Left renal pelvis (tissue), 4 donors: ENCODE measurements at places on chromosomes 5 and 9.

GRCh38 chr9:95649801-95650213, 133.0 kb upstream of the PTCH1 start:
- DNase-seq = no peak

DNA sequence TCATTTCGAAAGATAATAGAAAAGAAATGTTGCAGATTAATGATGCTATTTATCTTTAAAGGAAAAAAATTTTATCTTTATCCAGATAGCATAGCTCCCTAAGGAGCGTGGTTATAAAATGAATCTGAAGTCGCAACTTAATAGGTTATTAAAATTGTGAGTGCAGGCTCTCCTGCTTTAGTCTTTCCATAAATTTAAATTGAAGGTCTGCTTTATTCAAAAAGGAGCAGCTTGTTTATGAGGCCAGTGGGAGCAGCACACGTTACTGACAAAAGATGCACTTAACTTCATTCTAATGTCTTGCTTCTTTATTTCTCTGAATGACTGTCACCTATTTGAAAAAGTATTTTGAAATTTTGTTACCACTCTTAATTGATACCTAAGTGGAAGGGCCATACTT, 95.0 kb downstream of the ZCCHC7 start:
- no peak for DNase-seq

DNA sequence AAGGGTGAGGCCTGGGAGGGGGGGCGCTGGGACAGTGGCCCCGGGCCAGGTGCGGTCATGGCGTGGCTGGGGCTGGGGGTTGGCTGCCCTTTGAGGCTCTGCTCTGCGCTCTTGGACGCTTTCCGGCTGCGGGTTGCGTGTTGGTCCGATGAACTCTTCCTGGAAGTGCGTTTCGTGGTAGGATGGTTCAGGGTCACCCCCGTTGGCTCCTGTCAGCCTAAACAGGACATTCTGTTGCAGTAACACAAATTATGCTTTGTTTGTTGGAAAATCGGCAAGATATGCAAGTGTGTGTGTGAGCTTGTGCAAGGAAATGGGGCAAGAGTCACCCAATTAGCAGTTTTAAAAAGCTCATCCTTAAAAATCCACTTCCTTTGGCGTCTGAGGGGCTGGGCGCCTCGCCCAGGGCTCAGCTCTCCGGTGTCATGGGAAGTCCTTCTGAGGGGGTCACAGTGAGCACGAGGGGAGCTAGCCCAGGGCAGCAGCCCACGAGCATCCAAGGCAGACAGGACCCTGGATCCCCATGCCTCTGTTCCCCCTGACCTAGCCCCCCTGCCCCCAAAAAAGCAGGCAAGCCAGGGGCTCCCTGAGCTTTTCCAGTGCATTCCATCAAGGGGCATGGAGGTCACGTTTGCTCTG, 22.2 kb upstream of the RNU6ATAC start:
- DNase-seq = no peak

GRCh38 chr9:87119328-87119881, 172.1 kb upstream of the GAS1 start:
- DNase-seq = no peak

- DNase-seq = no peak
Measured at GRCh38 chr9:14207352-14207995, 106.5 kb downstream of the NFIB start.

DNA sequence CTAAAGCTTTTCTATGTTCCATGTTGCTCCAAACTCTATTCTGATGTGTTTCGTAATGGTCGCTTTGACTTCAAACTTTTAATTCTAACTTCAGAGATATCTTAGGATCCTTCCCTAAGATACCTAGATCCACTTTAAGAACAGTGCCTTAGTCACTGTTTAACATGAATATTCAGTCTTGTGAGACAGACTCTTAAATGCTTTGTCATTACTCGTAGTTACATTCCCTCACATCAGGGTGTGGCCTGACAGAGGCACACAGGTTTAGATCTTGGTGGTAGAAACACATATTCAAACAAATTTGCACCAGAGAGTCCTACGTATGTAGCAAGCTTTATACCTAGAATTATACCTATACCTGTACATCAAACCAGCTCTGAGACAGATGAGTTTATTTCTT, 687.0 kb upstream of the C9orf72 start:
- DNase-seq = no peak

GRCh38 chr9:124659099-124659659, 111.9 kb downstream of the NR6A1 start:
- DNase-seq = peak; percentile 75

GRCh38 chr5:8114597-8115266, 245.8 kb downstream of the MTRR start:
- no peak for DNase-seq

DNA sequence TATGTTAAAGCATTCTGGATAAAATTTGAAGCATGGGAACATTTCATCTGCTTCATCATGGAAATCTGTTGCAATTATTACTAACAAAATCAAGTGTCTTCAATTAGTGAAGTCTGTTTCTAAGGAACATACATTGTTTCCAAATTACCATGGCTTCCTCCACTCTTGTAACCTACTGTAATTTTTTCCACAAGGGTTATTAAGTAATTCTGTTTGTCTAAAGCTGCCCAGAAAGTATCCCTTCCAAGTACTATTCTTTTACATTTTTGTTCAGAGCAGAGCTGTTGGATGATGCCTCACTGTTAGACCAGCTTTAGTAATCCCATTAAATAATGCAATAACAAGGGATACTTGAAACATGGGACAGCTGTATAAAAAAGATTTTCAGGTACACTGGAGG, 483.5 kb upstream of the CD180 start:
- no peak for DNase-seq

GRCh38 chr9:126516936-126517832, 96.5 kb upstream of the LMX1B start:
- DNase-seq = no peak

DNA sequence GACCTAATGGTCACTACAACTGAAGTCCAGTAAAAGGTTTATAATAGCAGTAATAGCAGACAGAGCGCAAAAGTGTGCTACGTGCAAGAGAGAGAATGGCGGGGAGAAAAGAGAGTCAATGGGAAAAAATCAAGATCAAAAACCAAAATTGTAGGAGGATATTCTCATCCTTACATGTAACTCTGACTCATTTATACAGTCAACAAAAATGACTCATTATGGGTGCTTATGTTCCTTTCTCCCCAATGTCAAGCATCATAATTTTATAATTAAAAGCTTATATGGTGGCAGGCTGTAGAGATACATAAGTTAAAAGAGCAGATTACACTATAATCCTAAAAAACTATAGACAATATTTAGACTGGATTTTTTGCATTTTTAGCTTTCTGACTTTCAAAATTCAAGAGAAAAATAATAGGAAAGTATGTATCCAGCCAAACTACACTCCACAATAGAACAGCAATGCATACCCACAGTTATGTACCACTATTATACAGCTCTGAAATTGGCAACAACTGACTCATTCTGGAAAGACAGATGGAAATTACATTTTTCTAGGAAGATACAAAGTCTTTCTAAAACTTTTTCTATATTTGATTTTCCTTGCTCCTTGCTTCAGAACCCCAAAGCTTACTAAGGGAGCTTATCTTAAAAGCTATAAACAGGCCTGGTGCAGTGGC, 78.4 kb downstream of the PLPP1 start:
- no peak for DNase-seq

DNA sequence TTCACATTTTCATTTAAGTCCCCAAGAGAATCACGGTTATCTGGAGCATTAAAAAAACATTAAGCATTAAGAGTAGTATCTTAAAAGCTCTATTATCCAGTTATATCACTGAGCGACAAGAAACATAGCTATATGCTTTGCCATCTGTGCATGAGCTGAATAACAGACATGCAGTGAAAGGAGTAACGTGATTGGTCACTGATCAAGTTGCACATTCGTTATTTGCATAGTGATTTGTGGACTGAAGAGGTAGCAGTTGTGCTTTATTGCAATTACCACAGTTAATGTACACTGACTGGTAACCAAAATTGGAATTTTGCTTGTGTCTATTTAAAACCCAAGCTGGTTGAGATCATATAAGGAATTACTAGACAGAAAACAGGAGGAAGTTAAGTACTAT, 107.4 kb downstream of the MCTP1 start:
- DNase-seq = no peak

GRCh38 chr5:33229216-33229615, 211.5 kb upstream of the TARS1 start:
- DNase-seq = no peak

GRCh38 chr5:105392122-105392709, 1829.6 kb upstream of the NUDT12 start:
- no peak for DNase-seq

- DNase-seq = no peak
Measured at GRCh38 chr9:82423700-82424099, 435.1 kb downstream of the SPATA31D1 start.

GRCh38 chr5:141743866-141744272, 61.8 kb upstream of the ARAP3 start:
- DNase-seq = no peak

DNA sequence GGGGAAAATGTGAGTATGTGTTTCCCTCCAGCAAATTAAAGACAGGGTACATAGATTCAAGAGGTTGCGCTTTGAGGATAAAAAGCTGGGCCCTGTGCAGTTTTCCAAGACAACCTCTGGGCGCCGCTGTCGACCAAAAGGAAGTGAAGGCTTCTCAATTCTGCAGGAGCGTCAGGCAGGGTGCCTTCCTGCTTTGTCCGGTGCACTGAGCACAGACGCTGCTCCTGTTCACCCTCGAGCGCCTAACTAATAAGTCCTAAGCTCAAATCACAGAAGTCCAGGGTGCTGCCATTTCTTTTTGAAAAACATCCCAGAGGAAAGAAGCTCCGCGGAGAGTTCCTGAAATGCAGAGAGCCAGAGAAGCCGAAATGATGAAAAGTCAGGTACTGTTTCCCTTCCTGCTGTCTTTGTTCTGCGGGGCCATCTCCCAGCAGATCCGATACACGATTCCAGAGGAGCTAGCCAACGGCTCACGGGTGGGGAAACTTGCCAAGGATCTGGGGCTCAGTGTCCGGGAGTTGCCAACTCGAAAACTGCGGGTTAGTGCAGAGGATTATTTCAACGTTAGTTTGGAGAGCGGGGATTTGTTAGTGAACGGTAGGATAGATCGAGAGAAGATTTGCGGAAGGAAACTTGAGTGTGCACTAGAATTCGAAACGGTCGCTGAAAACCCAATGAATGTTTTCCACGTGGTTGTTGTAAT, at the start of gene PCDHGB1:
Gene PCDHGB1 (plus strand): TSS at position 183 of the 703 bp plus-strand sequence. CDS start 162 bp downstream, at position 345.
- DNase-seq = no peak

DNA sequence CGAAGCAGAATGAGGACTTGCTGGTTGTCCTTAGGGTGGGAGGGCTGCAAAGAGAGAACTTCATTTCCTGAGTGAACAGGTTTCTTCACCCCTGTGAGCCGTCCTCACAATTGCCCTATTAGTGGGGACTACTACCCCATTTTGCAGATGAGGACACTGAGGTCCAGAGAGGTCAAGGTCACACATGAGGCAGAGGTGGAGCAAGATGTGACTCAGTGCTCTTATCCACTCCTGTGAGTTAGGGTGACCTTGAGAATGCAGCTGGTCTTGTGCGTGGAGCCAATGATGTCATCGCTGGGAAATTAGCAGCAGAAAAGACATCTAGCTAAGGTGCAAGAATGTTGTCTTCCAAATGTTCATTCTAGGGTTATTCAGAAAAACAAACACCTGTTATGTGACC, 26.9 kb downstream of the GPRIN1 start:
- no peak for DNase-seq

DNA sequence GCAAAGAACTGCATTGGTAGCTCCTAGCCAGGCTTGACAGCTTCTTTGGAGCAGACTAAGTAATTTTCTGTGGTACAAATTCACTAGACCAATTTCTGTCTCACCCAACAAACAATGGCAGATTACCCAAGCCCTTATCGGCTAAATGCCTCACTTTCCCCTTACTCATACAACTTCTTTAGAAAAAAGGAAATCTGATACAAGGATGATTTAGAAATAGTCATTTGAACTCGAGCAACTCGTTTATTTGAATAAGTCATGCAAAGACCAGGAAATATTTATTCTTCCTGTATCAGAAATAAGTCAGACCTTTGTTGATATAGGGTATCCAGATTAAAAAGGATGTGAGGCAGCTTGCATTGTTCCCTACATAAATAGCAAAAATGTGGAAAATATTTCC, 170.4 kb upstream of the CDH6 start:
- DNase-seq = no peak

GRCh38 chr9:9099646-9100045, 1300.1 kb upstream of the DMAC1 start:
- no peak for DNase-seq

- DNase-seq = no peak
Measured at GRCh38 chr5:112878760-112879159, 17.7 kb downstream of the SRP19 start.

GRCh38 chr9:135030566-135031226, 56.8 kb upstream of the OLFM1 start:
- no peak for DNase-seq

GRCh38 chr5:90161414-90161813, 248.1 kb downstream of the CETN3 start:
- DNase-seq = no peak

GRCh38 chr9:36045610-36046009, 8.9 kb downstream of the RECK start:
- DNase-seq = no peak

DNA sequence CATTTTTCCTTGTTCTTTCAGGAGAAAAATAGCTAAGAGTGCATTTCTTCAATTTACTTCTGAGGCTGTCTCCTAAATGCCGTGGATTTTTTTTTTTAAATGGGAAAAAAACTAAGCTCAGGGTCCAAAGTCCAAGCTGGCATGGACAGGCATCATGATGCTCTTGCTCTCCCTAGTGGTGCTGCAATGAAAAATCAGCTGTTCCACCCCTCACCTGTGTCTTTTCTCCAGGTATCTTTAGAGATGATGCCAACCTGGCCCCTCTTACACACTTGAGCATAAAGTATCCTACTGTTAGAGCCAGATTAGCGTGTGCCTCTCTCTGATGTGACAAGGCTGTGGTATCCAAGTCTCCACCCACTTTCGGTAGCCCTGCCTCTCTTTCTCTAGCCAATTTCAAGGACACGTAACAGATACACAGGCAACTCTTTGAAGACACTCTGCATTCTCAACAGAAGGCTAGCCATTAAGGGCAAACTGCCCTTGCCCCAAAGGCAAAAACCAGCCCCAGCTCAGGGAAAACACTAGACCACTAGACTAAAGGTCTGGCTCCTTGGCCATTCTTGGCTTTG, 208.8 kb downstream of the SAXO1 start:
- no peak for DNase-seq

- no peak for DNase-seq
Measured at GRCh38 chr5:89934069-89934468, 475.5 kb downstream of the CETN3 start.

DNA sequence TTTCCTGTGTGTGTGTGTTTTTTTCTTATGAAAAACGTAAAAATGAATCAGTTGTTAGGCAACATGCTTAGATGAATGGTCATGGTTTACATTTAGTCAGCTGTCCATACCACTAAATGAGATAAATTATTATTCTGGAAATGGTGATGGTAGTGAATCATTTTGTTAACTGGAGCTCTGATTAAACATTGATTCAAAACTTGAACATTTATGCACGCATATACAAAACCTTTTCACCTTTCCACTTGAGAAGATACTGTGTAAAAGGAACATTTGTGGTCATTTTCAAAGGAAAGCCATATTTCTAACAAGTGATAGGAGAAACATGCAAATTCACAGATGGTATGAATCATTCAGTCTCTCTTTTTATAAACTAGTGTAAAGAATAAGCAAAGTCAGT, 162.0 kb downstream of the SLC25A46 start:
- no peak for DNase-seq
